ENCODE measurements at places on chromosomes 12 and 14.

DNA sequence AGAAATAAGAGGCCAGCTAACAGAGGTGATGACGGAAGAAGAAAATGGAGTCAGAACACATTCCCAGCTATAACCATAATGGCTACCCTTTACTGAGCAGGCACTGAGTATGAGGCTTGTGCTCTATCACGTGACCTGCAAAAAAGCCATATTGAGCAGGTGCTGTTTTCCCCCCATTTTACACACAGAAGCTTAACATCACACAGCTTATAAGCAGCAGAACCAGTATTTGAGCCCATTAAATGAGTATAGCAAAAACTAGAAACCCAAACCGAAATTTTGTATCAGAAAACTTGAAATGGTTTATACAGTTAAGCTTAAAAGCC lies 28.4 kb downstream of the PAPLN start:
- no peak for DNase-seq

- peak; percentile 43 for DNase-seq
Observed at GRCh38 chr14:90368946-90369721, 27.7 kb upstream of the CALM1 start.

DNA sequence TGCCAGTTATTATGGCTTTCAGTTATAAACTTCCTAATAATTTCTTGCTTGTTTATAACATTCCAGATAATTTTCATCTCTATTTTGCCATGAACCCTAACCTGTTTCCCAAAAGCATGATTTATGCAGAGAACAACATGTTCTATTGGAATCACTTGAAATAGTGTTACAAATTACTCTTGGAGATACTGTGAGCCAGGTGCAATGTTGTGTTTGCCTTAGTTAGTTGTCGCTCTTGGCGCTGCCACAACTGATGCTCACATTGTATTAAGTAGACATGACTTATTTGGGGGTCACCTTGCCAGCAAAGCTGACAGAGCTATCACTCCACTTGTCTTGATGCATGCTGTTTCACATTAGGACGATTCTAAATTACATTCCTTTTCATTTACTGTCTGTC lies 49.4 kb downstream of the TSPAN8 start:
- no peak for DNase-seq

GRCh38 chr12:50589650-50590435 lies 85.1 kb downstream of the DIP2B start:
- peak; percentile 88 for DNase-seq

DNA sequence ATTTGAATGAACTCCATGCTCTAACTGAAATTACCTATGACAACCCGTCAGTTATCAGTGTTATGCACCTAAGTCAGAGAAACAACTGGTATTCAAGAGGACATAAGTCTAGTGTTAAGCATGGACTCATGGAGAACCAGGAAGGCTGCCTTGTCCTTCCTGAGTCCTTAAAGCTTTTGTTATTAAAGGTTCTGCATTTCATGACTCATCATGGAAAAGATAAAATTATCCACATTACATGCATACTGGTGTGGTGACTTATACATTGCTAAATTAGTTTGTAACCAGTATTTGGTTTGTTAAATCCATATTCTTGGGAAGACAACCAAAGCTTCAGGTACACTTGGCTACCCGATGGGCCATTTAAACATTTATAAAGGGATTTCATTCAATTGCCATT lies 6.5 kb upstream of the OR4E1 start:
- peak; percentile 9 for DNase-seq

DNA sequence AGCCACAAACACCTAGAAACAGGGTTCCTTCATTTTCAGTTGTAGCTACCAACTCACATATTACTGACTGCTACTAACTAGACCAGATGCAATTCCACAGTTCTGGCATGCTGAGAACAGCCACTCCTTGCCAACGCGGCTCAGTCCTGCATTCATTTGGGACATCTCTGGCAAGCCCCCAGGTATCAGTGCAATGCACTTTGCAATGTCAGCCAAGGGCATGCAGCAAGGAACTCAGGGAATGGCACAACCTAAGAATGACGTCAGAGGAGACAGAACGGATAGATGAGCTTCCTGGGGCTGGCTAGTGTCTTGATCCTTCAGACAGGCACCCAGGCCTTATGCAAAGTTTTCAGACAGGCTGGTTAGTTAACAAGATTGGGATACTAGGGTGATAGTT lies 29.6 kb downstream of the MAP3K9 start:
- no peak for DNase-seq

DNA sequence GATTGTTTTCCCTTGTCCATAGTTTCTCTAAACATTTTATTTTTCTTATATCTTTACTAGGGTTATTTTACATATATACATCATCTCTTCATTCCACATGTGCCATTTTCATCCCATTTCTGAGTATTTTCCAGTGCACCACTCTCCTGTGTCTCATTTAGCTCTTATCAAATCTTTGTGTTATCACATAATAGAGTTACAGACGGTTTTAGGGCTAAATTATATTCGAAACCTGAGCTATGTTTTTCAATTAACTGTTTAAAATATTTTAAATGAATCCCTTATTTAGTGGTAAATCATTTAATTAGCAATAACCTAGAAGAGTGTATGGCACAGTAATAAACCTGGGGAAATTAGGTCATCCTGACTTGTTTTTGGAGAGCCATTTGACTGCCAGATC lies 160.4 kb upstream of the DCN start:
- DNase-seq: no peak

GRCh38 chr14:33596211-33597080 lies 354.4 kb downstream of the EGLN3 start:
- DNase-seq: no peak
